ENCODE measurements at places on chromosomes 13 and 19.

GRCh38 chr19:18519962-18520847, 1.7 kb downstream of the ELL start:
- DNase-seq: peak; percentile 75

- peak; percentile 74 for DNase-seq
Measured at GRCh38 chr19:2588081-2588777, 112.3 kb downstream of the GADD45B start.

DNA sequence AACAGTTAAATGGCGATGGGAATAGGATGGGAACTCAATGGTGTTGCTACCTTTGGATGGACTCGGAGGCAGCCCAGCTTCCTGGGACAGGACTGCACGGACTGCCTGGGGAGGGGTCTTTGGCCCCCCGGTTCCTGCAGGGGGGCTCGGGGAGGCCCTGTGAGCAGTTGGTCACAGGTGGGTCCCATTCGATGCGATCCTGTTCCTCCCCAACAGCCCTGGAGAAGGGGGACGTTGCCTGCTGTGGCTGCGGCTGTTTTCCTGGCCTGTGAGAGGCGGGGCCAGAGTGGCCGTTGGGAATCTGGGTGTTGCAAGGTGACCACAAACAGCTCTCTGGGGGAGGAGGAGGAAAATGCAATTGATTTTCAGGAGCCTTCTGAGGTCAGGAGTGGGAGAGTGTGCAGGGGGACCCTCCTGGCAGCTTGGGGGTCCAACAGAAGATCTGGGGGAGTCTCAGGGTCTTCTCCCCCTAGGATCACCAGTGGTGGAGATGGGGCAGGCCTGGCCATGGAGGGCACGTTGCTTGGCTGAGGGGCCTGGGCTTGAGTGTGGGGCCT, 1.9 kb upstream of the PLPPR3 start:
- no peak for DNase-seq

DNA sequence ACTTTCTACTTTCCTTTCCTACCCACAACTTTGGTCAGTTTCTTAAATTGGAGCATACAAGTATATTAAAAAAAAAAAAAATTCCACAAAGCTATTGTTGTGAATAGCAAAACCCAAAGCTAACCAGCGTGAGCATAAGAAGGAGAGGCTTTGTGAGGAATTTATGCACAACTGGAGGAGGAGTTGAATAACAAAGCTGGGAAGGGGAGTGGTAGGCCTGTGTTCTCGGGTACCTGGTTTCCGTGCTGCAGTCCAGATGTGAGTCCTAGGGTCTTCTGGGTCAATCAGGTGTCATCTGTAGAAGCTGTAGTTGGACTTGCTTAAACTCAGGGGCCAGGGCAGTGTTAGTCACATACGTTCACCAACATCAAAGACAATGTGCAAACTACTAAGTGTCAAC, 422.5 kb upstream of the SGCG start:
- DNase-seq: no peak

DNA sequence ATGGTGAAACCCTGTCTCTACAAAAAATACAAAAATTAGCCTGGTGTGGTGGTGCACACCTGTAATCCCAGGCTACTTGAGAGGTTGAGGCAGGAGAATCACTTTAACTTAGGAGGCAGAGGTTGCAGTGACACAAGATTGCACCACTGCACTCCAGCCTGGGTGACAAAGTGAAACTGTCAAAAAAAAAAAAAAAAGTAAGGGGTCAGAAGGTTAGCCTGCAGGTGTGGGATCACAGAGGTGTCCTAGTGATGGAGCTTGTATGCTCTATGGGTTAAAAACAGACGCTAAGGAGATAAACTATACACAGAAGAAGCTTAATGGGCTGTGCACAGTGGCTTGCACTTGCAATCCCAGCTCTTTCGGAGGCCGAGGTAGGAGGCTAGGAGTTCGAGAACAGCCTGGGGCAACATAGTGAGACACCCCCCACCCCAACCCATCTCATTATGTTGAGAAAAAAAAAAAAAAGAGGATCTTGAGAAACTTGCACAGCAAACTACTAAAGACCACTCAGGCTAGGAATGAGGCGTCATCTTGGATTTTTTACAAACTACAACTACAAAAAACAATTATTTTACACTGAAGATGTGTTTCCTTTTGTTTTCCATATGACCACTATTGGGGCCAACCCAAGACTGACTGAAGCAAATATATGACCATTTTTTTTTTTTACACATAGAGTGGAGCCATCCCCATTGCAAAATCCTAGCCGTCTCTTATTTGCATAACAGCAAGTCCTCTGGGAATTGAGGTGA, 7.9 kb downstream of the FOSB start:
- DNase-seq: peak; percentile 61

- DNase-seq: peak; percentile 7
Measured at GRCh38 chr13:43879755-43880181, at the start of gene LACC1. Gene LACC1 (plus strand): TSS chr13:43879904. CDS start chr13:43880986, 1,082 bp downstream.

DNA sequence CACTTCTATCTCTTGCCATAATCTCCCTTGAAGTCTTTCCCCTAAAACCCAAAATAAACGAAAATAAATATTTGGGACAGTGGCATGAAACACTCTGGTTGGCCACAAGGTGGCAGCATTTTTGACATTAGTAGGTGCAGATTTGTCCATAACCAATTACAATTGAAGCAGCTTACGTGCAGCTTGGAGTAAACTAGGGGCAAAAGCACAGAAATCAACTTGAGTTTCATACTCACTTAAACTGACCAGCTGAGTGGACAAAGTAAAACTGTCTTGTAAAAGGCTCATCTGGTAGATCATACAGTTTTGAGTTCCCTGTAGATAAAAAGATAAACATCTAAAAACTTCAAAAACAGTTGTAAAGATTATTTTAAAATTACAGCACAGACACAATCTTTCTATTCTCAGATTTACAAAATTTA, 18.8 kb downstream of the PDCD5 start:
- peak; percentile 71 for DNase-seq

DNA sequence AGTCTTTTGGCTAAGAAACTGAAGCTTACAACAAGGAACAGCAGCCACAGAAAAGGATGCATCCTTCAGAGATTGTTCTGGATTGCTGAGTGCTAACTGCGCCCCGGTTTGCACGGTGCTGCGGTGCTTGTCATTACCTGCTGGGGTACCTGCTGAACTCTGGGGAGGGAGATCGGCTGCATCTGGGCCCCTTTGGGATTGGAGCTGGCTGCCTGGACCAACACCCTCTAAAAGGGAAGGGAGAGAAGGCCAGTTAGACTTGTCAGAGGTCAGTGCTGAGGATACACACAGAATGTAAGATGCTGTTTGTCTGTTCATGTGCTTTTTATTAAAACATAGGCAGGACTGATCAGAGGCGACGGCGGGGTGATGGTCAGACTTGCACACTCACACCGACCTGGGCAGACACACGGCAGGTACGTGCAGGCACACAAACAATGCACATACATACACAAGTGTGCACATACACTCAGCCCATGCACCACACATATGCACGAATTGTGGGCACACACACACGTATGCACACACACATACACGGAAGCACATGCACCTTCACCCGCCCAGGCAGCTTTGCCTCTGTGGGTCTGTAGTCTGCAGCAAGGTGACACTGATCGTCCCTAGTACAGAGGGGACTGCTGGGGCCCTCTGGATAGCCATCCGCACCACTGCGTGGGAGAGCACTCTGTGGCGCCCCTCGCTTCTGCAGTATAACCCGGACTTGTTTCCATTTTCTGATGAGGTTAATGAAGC, 66.1 kb downstream of the RFX2 start:
- DNase-seq: no peak

DNA sequence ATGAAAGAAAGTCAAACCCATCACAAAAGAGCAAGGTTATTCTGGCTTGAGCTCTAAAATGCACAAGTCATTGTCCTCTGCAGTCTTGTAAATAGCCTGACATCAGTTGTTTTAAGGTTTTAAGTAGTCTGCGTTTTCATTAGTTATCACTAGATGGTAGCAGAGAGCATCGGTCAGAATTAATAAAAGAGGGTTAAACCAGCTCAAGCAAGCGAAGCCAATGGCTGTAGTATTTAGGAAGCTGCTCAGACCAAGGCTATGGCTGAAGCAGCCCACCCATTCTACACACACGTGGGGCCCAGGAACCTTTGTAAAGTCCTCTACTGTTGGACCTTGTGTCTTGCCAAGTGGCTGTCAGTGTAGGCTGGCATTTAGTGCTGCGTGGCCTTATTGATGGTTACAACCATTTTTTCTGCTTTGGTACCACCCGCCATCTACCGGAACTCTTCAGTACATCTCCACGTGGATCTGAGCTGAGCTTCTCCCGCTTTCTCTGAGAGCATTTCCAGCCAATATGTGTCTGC, 13.3 kb upstream of the ZNF57 start:
- peak; percentile 69 for DNase-seq

- DNase-seq: peak; percentile 2
Measured at GRCh38 chr13:61370520-61370919, 45.1 kb downstream of the PCDH20 start.

- peak; percentile 32 for DNase-seq
Measured at GRCh38 chr13:98397221-98397620, 179.7 kb downstream of the STK24 start.

DNA sequence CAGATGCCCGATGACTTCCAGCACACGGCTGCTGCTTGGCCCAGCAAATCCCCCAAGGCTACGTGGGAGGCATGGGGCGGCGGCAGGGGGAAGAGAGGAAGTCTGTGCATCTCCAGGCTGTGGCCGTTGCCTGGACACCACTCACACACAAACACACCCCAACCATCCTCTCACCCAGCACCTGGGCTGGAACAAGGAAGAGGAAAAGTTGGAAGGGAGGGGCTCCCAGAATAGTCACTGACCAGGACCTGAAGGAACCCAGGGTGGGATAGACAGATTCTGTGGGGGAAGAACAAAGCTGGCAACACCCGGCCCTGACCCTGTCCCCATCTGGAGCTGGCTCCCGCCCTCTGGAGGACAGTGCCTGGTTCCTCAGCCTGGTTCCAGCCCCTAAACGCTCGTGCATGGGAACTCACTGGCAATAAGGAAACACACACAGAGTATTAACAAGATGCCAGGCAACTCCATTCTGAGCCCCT, 11.2 kb downstream of the PPP6R1 start:
- DNase-seq: peak; percentile 20

DNA sequence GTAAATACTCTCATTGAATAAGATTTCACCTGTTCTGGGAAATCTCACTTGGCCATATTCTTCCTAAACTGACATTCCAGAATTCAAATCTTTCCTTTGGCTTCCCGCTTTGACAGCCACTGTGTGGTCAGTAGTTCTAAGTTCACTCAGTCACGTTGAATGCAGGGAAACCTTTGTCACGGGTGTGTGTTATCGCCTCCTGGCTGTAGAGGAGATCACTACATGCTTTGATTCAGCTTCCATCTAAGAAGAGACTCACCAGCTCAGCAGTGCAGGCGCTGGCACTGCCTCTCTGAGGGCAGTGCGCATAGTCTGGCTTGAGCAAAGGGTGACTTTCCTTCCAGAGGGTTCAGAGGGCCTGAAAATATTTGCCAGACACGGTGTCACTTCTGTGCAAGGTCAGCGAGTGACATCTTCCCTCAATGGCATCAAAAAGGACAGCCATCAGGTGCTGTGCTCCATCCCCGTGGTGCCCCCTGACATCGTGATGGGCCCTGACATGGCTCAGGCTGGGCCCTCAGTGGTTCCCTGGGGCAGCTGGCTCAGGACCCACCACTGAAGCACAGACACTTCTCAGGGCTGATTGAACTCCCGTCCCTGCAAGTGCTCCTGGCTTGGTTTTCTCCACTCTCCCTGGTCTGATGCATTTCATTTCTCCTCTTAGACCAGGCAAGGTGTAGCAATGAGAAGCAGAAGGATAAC, 635.4 kb upstream of the ARGLU1 start:
- no peak for DNase-seq

GRCh38 chr13:97226013-97226412, 3.9 kb downstream of the MBNL2 start:
- no peak for DNase-seq

DNA sequence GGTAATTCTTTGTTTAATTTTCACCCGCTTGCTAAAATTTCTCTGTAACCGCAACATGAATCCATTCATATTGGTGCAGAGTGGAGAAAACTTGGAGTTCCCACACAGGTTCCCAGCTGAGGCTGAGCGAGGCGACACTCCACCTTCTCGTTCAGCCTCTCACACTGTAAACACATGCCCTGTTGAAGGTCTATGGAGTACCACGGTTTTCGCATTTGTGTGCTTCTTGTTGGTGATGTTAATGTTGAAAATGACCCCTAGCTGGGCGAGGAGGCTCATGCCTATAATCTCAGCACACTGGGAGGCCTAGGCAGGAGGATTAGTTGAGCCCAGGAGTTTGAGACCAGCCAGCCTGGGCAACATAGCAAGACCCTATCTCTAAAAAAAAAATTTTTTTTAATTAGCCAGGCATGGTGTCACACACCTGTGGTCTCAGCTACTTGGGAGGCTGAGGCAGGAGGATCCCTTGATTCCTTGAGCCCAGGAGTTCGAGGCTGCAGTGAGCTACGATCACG, 67.2 kb downstream of the ARHGEF18 start:
- DNase-seq: no peak

- DNase-seq: no peak
Measured at GRCh38 chr19:47897861-47898260, 11.7 kb upstream of the SULT2A1 start.

DNA sequence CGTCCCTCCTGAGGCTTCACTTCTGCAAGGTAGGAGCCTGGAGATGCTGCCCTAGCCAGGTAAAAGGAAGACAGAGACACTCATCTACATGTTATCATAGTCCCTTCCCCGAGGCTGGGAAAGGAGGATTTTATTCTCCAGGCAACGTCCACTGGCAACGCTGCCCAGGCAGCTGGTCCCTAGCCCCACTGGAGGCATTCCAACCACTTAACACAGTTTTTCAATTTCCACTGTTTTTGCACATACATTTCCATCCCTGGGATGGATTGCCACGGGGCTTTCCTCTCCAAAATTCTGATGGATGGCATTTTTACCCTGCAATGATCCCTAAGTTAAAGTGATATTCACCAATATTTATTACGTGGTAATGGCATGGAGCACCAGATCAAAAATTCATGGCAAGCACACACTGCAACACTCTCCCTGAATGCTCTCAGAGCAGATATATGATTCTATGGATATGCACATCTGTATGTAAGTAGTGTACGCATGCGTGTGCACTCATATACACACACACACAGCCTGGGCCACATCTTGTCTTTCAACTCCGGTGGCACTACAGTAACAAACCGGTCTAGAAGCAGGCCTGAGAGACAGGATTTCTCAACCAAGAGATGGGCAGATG, 322.3 kb upstream of the TSHZ3 start:
- DNase-seq: no peak

DNA sequence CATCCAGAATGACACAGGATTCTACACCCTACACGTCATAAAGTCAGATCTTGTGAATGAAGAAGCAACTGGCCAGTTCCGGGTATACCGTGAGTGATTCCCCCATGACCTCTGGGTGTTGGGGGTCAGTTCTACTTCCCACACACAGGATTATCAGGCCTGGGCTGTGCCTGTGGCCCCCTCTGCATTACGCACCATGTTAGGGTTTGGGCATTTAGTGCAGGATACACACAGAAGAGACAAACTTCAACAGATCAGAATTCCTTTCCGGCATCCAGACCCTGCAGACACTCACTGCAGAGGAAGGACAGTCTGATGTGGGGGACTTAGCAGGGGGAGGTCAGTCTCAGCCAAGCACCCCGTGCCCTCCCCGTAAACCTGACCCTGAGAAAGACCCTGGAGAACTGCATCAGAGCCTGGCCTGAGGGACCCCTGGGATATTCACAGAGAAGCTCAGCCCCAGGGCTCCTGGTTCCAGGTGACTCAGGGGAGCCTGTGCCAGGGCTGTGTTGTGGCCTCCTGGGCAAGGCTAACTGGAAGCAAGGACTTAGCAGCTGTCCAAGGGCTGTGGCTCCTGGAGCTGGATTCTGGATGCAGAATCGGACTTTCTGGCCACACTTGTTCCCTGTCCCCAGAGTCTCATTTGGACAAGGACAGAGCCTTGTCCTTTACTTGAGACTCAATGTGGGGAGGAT, 1.7 kb downstream of the CEACAM5 start:
- DNase-seq: no peak

GRCh38 chr13:42924344-42924743, 67.7 kb downstream of the EPSTI1 start:
- DNase-seq: no peak

Data from astrocyte of the spinal cord (primary cell).